ENCODE measurements at places on chromosomes 6 and 20.
A peak's percentile ranks its signal among the peaks of the same experiment; 100 is the strongest.

DNA sequence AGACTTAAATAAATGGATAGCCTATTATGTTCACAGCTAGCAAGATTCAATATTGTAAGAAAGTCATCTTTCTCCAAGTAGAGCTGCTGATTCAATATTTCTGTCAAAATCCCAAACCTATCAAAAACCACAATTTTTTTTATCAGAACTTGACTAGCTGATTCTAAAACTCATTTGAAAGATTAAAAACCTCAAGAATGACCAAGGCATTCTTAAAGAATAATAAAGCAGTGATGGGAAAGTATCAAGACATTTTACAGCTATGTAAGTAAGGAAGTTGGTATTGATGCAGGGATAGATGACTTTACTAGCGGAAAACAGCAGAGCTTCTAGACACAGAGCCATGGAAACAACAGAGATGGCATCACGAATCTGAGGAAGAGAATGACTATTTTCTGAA lies 64.7 kb downstream of the SAMD3 start:
- no peak for DNase-seq

GRCh38 chr6:102841060-102841459 lies 1447.6 kb downstream of the GRIK2 start:
- no peak for DNase-seq

GRCh38 chr6:139250296-139251044 lies 41.3 kb downstream of the TXLNB start:
- peak; percentile 48 for DNase-seq

GRCh38 chr6:167399599-167399998 lies 74.7 kb downstream of the TTLL2 start:
- DNase-seq = no peak

DNA sequence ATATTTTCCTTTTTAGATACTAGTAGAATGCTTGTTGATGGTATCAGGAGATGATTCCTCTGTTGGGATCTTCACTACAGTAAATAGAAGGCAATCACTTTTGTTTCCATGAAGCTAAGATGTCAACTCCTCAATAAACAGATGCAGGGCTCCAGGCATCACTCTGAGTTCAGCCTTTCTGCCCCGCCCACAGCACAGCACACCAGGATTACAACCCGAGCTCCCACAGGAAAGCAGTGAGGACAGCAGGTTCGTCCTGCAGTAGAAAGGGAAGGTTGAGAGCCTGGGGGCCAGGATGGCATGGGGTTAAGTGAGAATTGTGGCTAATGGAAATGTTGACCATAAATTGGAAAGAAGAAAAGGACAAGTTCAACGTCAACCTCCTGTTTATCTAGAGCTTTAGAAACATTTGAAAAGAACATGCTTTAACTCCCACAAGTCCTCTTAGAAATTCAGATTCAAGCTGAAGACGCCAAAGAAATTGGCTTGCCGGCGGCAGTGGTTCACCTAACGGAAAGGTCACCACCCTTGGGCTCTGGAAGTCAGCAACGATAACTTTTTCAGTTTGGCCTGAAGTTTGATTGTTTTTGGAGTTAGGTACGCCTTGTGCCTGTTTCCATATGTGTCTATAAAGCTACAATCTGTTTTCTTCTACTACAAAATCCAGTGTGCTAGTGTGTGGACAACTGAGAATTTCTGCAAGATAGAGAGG lies 144.4 kb upstream of the PDE10A start:
- no peak for DNase-seq

DNA sequence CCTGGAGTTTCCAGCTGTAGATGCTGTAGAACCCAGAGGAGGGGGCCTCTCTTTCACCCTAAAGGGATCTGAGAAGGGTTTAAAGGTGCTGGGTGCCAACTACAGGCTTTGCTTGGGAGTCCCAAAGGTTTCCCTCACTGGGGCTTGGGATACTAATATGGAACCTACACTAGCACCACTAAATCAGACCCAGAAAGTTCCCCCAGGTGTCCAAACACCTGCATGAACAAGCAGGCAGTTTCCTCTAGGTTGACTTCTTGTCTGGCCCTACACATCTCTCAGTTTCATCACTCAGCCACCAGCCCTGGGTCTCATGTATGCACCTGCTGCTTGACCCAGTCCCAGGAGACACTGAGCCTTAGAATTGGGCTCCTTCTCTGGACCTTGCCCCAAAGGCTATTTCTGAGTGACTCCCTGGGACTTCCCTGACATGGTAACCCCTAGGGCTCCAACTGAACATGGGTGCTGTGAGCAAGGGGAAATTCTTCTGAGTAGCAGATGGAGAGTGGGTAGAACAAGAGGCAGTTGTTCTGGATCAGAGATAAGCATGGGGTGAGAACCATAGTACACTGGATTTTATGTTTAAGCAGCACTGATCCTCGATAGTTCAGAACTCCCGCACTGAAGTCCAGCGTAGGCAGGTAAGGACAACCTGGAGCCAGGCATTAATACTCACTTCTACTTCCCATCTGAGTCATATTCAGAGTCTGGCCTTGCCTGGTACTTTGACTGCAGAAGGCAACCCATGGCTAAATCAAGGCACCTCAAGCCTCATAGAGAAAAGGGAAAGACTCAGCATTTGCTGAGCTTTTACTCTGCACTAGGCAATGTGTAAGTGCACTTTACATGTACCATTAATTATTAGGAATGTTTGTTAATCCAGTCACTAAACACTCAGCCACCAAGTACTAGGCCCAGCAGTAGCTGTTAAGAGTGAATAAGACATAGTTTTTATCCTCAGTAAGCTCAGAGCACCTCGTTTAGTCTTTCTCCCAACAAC lies 16.8 kb downstream of the BCL2L1 start:
- no peak for DNase-seq

DNA sequence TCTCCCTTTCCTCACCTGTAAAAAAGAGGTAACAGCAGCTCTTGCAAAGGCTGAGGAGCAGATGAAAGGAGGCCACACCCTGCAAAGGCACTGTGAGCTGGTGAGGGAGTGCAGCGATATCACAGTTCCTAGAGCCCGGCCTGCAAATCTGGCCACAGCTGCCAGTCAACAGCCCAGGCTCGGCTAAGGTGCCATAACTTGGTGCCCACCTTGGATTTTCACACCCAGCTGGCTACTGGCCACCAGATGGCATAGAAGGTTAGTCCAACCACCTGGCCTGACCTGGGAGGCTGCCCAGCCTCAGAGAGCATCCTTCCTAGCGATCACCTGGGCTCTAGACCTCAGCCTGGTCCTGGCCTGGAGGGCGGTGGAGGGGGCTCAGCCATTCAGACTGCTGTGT lies 46.8 kb downstream of the KCNB1 start:
- no peak for DNase-seq

GRCh38 chr20:17226410-17227218 lies at the start of gene PCSK2:
PCSK2 (plus strand) TSS chr20:17227040; CDS start chr20:17227306, 266 bp downstream.
- DNase-seq = no peak

DNA sequence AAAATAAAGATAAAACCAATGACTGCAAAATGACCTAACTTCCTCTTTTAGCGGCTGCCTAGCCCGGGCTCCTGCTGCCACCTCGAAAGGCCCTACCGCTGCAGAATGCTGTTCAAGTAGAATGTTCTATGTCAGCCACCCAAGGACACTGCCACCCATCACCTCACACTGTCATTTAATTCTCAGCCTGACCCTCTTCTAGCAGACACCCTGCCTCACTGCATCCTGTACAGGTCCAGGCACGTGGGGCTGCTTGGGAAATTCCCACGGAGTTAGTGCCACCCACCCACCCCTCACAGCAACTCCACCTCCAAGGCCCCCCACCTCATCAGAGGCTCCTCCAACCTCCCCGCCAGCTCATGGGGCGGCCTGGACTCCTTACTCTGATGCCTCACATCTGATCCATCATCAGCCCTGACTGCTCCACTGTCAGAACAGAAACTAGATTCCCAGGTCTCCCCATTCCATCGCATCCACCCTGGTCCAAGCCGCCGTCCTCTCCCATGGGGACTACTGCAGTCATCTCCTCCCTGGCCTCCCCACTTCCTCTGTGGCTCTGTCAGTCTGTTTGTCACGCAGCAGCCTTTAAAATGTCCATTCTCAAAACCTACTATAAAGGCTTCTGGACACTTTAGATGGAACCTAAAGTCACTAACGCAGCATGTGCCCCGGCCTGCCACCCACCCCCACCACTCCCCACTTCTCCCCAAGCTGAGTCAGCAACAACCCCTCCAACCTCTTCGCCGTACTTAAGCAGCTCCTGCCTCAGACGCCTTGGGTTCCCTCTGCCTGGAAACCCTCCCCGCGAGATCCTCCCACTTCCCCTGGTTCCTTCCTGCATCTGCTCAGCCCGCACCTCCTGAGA lies 17.0 kb downstream of the NFATC2 start:
- DNase-seq = peak; percentile 29

- no peak for DNase-seq
Measured at GRCh38 chr6:109024784-109025183, 69.9 kb downstream of the SESN1 start.

- DNase-seq = peak; percentile 88
Measured at GRCh38 chr6:27902335-27903314, 9.6 kb downstream of the OR2B2 start.

GRCh38 chr6:7723554-7723953 lies 2.3 kb upstream of the BMP6 start:
- no peak for DNase-seq

DNA sequence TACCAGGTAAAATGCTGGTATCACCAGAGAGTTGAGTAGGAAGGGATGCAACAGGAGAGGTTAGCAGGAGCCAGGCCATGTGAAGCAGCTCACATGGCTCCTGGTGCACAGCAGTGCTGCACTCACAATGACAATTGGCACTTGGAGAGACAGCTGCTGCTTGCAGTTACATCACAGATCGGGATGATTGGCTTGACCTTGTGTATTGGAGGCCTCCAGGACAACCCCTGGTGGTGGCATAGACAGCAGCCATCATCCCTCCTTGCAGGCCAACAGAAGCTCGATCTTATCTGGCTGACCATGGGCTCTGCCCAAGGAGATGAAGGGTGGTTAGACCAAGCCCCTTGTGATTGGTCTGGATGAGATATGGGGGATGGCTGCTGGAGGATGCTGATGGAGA lies 73.0 kb downstream of the EYA2 start:
- DNase-seq = no peak

- no peak for DNase-seq
Measured at GRCh38 chr6:108650781-108651180, 90.1 kb downstream of the FOXO3 start.

DNA sequence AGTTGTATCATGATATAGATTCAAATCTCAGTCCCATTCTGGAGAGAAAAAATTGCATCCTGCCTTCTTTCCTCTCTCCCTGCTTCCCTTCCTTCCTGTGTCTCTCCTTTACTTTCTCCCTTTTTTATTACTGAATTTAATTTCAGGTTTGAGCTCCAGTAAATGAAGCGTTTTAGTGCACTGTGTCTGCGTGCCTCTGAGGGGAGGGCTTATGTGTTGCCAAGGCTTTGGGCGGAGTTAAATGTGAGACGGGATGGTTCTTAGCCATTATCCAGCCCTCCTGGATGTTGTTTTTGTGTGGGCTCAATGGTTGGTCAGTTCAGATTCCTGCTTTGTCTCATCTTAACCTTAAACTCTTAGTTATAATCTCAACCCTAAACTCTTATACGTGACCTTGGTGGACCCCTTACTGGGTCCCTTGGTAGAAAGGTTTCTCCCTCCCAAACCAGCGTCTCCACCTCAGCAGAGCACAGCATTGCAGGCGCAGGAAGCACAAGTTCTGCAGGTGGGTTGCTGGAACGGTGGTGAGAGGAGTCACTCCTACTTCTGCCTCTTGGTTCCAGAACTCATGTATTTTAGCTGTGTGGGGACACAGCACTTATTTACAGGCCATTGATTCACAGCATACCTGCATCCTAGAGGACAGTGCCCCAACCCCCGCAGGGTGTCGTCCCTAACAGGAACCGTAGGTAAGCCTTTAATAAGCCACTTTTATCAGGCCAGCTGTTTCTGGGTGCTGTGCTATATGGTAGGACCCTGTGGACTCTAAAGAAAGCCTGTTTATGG lies 68.5 kb downstream of the DNAH8 start:
- DNase-seq = no peak
